ENCODE measurements at places on chromosomes 13 and 19.
A peak's percentile ranks its signal among the peaks of the same experiment; 100 is the strongest.

DNA sequence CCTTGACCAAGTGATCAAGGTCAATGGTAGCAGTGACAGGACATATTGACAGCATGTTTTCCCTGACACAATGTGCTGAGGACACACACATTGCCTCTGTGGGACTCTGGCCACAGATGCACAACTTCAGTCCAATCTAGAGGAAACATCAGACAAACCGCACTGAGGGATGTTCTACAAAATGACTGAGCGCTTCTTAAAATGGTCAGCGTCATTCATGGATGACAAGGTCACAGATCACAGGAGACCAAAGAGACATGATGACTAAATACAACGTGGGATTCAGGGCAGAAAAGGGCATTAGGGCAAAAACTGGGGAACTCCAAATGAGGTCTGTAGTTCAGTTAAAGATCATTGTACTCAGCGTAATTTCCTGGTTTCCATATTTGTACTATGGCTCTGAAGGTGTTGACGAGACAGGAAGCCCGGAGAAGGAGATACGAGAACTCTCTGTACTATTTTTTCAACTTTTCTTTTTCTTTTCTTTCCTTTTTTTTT lies 20.6 kb downstream of the PBX4 start:
- H3K4me3 ChIP-seq, result peak overlapping the region; percentile 51
- H3K27ac ChIP-seq, result peak overlapping the region; percentile 97
- DNase-seq, result peak; percentile 70
- H3K36me3 ChIP-seq, result peaks cover 12% of the 10 kb centered on the region
- H3K27me3 ChIP-seq, result no peaks in the 10 kb centered on the region

GRCh38 chr19:17685451-17686022 lies 2.6 kb downstream of the UNC13A start:
- no peak overlapping the region for H3K27ac ChIP-seq
- H3K4me1 ChIP-seq, result peaks cover 19% of the 10 kb centered on the region
- no peaks in the 10 kb centered on the region for H3K36me3 ChIP-seq
- no peak for DNase-seq
- H3K4me3 ChIP-seq, result no peak overlapping the region
- H3K27me3 ChIP-seq, result peaks cover 27% of the 10 kb centered on the region

DNA sequence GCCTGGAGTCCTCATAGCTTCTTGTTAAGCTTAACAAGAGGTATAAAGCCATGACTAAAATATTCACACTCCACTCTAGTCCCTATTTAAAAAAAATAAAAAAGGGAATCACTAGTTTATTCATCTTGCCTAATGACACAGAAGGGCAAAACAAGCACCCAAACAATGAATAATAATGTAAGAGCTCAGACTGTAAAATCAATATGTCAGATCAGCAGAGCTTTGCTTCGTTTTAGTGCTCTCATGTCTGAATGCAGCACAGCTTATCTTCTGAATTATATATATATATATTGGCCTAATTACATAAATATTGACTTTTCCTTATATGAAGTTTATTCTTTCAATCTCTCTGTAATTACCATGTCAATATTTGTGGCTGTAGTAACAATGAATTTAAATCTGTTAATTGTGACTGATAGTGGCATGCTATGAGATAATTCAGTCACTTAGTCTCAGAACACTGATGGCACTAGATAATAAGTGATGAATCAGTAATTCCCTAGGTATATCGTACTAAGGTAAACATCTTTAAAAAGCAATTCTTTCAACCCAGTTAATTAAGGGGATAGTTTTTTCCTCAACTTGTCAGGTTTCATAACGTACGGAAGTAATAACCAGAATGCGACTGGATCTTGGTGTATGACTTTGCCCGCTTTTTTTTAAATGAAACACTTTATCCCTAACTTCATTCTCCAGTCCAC lies 361.9 kb upstream of the GPC6 start:
- no peaks in the 10 kb centered on the region for H3K36me3 ChIP-seq
- no peak for DNase-seq
- no peaks in the 10 kb centered on the region for H3K27me3 ChIP-seq
- H3K4me3 ChIP-seq, result no peak overlapping the region
- no peak overlapping the region for H3K27ac ChIP-seq
- no peaks in the 10 kb centered on the region for H3K4me1 ChIP-seq

DNA sequence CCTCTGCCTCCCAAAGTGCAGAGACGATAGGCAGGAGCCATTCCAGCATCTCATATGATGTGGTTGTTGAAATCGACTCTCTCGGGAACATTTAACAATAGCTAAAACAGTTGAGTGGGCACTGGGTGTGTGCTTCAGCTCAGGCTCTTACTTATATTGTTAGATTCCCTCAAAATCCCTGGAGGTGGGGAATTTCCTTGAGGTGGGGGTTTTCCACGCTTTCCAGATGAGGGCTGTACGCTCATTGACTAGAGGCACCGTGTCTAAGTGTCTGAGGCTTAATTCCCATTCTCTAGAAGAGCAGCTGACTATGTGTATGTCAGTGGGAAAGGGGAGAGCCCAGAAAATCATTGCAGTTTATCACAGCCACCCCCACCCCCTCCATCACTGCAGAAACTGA lies 10.8 kb upstream of the GRAMD1A start:
- no peak overlapping the region for H3K27ac ChIP-seq
- peaks cover 10% of the 10 kb centered on the region for H3K4me1 ChIP-seq
- no peak overlapping the region for H3K4me3 ChIP-seq

GRCh38 chr19:36986601-36987000 lies 70.5 kb downstream of the ZNF568 start:
- H3K4me1 ChIP-seq, result no peaks in the 10 kb centered on the region
- no peak overlapping the region for H3K27ac ChIP-seq
- DNase-seq, result no peak
- no peak overlapping the region for H3K4me3 ChIP-seq

DNA sequence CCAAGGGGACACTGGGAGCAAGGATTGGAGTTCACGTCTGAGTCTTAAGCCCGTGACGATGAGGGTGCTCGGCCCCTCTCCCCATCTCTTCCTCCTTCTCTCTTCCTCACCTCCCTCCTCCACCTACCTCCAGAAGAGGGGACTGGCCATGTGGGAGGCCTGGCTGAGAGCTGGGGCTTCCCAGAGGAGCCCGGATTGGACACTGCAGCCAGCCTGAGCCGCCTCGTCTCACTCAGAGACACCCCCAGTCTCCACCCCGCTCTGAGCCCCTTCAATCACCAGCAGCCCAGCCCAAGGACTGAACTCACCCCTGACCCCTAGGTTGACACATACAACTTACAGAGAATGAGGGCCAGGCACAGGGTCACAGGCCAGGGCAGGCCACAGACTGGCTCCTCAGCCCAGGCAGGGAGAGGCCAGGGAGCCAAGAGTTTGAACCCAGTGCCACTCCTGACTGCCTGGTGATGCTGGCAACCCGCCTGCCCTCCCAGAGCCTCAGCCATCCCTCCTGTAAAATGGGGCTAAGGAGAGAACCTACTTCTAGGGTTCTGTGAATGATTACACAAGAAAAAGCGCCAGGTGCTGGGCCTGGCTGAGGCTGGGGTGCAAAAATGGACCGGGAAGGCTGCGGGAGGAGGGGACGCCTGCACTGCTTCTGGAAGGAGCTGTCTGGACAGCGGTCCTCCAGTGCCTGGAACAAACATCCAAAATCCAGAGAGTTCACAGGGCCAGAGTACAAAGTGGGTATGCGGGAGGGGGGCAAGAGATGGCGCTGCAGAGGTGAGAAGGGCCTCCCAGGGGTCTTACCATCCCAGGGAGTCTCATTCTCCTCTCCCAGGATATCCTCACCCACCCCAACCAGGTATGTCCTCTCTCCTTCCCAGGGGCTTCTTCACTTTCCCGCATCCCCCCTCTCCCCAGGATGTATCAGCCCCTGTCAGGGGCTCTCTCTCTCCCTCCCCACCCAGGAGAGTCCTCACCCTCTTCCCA lies 1.1 kb downstream of the CD79A start:
- peak overlapping the region; percentile 47 for H3K4me3 ChIP-seq
- H3K4me1 ChIP-seq, result peaks cover 87% of the 10 kb centered on the region
- no peaks in the 10 kb centered on the region for H3K36me3 ChIP-seq
- H3K27ac ChIP-seq, result peak overlapping the region; percentile 93

DNA sequence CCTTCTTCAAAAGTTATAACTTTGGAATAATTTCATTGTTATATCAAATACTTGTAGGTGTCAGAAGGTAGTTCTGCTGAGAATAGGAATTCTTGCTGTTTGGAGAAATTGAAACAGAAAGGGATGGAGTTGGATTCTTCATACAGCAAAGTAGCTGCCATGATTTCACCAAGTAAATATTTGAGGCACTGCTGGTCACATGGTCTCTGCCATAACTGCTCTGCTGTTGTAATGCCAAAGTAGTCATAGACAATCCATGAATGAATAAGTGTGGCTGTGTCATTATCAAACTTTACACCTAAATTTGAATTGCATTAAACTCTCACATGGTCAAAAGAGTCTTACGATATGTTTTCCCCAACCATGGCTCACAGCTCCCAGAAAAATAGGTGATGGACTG lies 308.6 kb downstream of the GPC6 start:
- H3K27ac ChIP-seq, result no peak overlapping the region
- no peaks in the 10 kb centered on the region for H3K4me1 ChIP-seq
- no peaks in the 10 kb centered on the region for H3K36me3 ChIP-seq
- no peak for DNase-seq
- H3K27me3 ChIP-seq, result no peaks in the 10 kb centered on the region

GRCh38 chr13:107342747-107343146 lies 774.8 kb upstream of the ARGLU1 start:
- no peaks in the 10 kb centered on the region for H3K4me1 ChIP-seq
- no peak overlapping the region for H3K4me3 ChIP-seq
- no peaks in the 10 kb centered on the region for H3K36me3 ChIP-seq
- H3K27me3 ChIP-seq, result no peaks in the 10 kb centered on the region
- no peak overlapping the region for H3K27ac ChIP-seq

DNA sequence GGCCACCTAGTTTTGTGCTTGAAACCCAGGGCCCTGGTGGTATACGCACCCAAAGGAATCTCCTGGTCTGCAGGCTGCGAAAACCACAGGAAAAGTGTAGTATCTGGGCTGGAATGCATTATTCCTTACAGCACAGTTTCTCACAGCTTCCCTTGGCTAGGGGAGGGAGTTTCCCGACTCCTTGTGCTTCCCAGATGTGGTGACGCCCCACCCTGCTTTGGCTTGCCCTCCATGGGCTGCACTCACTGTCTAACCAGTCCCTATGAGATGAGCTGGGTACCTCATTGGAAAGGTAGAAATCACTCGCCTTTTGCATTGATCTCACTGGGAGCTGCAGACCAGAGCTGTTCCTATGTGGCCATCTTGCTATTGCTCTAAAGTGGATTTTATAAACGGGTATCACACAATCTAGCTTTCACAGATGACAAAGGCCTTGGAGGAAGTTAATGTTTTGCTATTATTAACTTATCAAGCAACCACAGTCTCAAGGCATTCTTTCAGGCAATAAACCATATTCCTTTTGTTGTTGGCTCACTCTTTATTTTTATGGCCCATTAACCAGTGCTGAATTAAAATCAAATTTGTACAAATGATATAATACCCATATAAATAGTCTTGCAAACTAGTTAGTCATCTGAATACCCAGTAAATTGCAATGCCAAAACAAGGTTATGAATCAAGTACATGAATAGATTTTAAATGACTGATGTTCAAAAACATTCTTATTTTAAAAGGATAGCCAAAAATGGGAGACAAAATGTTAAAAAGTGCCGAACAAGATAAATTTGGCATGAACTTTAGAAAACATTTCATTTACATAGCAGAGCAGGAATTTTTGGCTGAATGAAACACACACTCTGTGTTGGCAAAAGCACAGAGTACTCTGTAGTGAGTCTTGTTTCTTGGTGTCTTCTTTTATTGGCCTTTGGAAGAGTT lies 475.4 kb upstream of the ARGLU1 start:
- no peak for DNase-seq
- H3K4me3 ChIP-seq, result no peak overlapping the region
- H3K4me1 ChIP-seq, result no peaks in the 10 kb centered on the region

DNA sequence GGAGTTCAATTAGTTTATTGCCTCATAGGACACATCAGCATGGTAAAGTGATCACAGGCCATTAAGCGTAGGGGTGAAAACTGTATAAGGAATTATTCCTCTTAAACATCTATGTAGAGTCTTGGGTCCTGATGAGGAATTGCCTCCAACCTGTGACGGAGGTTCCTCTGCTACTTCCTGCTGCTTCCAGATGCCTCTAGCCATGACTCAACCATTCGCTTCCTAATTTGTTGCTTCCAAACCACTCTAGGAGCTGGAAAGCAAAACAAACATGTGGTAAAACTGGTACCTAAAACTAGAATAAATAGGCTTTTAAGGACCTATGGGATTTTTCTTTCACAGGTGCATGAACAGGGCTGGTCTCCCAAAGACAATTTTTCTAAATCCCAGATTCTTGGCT lies 253.8 kb downstream of the KLF12 start:
- H3K27ac ChIP-seq, result no peak overlapping the region
- no peak for DNase-seq
- no peak overlapping the region for H3K4me3 ChIP-seq
- H3K4me1 ChIP-seq, result peaks cover 11% of the 10 kb centered on the region

DNA sequence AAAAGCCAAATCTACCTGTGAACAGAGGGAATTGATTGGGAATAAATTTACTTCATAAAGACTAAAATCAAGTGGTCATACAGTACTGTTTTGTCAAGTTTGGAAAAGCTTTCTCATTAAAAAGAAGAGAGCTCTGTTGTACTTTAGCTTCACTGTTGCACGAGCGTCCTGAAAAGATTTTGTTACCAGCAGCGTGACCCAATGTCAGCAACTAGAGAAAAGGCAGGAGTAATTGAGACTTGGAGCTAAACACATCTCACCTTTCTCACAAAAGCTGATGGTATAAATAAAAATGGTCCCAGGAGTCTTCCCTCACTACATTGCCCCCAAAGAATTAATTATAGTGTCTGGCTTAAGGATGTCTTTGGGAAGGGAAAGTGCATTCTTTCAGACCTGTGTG lies 613.7 kb downstream of the OLFM4 start:
- H3K27me3 ChIP-seq, result no peaks in the 10 kb centered on the region
- H3K4me1 ChIP-seq, result no peaks in the 10 kb centered on the region
- H3K4me3 ChIP-seq, result no peak overlapping the region
- no peak for DNase-seq

DNA sequence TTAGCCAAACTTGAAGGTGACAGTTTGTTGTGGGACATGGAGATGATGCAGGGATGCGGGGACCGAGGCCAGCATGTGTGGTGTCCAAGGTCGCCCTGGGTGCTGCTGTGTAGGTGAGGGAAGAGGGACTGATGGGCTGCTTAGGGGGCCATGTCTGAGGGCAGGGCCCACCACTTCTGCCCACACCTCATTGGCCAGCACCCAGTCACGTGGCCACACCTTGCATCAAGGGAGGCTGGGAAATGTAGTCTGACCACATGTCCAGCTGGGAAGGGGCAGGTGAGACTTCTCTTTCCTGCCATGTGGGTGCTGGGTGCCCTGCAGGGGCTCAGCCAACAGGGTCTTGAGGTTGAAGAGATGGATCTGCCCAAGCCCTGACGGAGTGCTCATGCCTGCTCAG lies 88.9 kb downstream of the KDM4B start:
- no peaks in the 10 kb centered on the region for H3K4me1 ChIP-seq
- peaks cover 14% of the 10 kb centered on the region for H3K36me3 ChIP-seq
- H3K27me3 ChIP-seq, result no peaks in the 10 kb centered on the region
- no peak for DNase-seq
- H3K4me3 ChIP-seq, result no peak overlapping the region
- no peak overlapping the region for H3K27ac ChIP-seq

GRCh38 chr13:99834246-99834645 lies 137.3 kb downstream of the ZIC5 start:
- no peaks in the 10 kb centered on the region for H3K4me1 ChIP-seq
- H3K36me3 ChIP-seq, result no peaks in the 10 kb centered on the region
- H3K4me3 ChIP-seq, result no peak overlapping the region
- no peak for DNase-seq
